Activated CD8-positive, alpha-beta memory T cell treated with anti-CD3 and anti-CD28 coated beads for 48 hours (primary cell): ENCODE measurements at places on chromosomes 5 and 9.
A peak's percentile ranks its signal among the peaks of the same experiment; 100 is the strongest.

DNA sequence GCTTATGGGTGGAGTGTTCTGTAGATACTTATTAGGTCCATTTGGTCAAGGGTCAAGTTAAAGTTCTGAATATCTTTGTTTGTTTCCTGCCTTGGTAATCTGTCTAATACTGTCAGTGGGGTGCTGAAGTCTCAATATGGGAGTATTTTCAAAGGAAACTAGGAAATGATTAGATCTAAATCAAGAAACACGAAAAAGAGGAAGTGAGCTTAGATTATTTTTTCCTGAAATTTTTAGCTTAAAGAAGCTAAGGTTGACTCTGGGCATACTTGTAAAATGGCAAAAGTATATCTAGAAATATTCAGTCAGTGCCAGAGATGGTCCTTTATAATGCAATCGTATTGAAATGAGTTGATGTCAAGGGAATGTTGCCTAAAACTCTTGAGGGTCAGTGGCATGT, 313.5 kb downstream of the ICE1 start:
- no peak for DNase-seq

GRCh38 chr9:132004323-132004722, 75.3 kb downstream of the MED27 start:
- no peak for DNase-seq

DNA sequence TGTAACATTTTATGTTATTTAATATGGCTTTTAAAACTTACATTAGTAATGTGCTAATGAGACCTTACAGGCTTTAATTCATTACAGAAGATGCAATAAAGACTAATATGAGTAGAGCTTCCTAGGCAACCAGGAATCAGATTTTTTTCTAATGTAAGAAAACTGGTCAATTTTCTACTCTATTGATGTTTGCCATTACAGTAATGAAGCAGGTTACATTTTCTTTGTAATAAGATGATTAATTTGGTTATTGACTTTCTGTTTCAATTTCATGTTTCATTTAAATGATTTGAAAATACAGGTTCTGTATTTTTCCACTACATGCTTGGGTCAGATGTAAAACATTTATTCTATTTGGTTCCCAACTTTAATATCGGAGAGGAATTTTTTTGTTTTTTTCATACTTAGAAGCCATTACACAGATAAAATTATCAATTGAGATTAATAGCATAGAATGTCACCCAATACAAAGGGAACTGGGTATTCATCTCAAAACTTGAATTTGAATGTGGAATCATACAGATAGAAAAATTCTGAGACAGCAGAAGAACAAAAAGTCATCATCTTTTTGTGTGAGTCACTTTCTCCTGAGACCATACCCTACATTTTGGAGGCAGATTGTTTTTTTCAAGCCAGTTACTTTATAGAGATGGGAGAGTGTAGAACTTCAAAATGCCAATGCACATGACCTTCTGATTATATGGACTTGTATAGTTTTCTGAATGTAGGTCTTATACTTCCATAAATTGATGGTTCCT, 133.6 kb upstream of the HMHB1 start:
- DNase-seq: no peak

DNA sequence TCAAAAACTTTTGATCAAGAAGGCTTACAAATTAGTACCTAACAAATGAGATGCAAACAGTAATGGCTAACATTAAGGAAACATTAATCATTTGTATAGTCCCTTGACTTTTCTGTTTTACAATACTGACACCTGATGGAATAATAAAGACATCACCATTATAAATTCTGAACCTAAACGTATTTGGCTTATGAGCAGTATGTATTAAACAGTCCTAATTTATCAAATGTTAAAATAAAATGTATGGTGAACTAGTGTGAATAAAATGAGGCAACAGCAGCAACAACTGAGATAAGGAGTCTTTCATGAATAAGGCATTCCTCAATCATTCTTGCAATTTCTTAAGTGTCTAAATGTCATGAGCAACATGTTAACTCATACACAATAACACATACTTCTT, 6.0 kb downstream of the PUM3 start:
- DNase-seq: no peak

DNA sequence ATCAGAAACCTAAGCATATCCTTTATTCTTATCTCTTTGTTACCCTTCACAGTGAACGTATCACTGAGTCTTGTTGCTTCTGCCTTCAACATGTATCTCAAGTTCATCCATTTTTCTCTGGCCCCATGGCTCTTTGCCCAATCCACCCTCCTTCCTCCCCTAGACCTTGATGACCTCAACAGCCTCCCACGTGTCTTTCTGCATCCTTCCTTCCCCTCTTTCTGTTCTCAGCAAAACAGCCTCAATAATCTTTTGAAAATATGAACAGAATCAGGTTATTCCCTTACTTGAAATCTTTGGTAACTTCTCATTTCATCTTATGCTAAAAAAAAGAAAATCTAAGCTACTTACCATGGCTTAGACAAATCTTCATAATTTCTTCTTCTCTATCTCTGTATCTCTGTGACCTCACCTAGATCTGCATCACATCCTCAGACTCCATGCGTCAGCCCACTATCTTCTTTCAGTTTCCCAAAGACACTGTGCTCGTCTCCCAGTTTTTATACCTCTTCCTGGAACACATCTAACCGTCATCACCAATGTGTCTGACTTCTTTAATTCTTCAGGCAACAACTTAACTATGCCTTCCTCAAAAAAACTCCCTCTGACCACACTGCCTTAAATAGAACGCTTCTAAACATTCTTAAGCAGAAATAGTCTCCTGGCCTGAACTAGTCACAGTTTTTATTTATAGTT, 208.0 kb downstream of the PARP8 start:
- DNase-seq: no peak

DNA sequence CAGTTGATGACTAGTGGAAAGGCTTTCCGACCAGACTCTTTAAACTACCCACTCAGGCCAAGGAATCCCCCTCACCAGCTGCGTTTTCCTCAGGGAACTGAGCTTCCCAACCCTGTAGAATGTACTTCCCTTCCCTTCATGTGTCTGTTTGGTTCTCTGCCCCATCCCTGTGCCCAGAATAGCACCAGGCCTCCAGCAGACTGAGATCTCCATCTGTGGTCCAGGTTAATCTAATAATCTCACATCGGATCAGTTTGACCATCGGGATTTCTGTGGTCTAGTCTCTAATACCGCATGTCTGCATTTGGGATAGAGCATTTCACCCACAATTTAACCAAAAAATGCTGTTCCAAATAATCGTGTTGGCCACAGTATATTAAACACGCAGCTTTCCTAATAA, 237.2 kb downstream of the ROR2 start:
- no peak for DNase-seq

DNA sequence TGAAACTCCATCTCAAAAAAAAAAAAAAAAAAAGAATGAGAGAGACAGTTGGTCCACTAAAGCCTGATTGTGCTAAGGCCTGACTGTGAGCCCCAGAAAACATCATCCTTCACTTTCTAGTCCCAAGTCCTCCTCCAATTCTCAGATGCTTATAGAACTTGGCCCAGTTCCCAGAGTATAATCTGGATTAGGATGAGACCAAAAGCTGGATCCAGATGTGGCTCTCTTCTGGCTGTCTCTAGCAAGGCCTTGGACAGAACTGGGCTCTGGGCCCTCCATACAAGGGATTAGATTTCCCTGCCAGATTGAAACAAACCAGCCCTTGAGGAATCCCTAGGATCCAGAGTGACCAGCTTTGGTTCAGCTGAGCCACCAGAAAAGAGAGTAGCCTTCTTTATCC, 98.4 kb upstream of the ZNF366 start:
- DNase-seq: no peak

DNA sequence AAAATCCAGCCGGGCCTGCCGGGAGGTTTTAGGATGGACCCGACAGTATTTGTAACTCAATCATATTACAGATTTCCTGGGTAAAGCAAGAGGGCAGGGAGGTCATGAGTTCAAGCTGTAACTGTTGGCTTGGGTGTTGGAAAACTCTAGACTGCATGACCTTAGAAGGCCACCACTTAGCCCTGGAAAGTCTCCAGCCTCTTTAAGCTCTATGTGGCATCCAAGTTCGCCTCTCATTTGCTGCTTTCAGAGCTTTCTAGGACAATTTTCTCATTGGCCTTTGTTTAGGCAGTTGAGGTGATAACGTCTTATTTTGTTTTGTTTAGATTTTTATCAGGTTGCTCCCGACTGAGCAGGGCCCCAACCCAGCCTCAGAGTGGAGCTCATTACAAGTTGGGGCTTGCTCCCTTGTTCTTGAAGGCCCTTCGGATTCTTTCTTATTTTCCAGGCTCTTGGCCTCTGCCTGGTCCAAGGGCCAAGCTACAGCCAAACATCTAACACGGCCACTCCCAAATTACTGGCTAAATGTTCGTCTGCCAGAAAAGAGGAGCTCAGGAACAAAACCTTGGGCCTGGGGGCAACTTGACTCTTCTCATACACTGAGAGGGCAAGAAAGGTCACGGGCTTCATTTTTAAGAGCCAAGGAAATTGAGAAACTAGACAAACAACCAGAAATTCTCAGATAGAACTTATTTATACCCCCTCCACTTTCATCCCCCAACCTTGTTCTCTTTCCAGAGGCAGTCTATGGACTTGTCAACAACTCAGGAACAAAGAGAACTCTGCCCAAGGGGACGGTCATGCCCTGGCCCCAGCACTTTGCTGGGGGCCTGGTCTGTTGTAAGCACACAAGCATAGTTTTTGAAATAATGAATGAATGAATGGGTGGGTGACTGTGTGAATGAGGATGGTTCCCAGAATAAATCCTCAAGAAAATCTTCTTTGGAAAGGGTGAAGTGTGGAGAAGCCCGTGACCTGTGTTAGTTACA, 526.9 kb downstream of the BNC2 start:
- DNase-seq: no peak

DNA sequence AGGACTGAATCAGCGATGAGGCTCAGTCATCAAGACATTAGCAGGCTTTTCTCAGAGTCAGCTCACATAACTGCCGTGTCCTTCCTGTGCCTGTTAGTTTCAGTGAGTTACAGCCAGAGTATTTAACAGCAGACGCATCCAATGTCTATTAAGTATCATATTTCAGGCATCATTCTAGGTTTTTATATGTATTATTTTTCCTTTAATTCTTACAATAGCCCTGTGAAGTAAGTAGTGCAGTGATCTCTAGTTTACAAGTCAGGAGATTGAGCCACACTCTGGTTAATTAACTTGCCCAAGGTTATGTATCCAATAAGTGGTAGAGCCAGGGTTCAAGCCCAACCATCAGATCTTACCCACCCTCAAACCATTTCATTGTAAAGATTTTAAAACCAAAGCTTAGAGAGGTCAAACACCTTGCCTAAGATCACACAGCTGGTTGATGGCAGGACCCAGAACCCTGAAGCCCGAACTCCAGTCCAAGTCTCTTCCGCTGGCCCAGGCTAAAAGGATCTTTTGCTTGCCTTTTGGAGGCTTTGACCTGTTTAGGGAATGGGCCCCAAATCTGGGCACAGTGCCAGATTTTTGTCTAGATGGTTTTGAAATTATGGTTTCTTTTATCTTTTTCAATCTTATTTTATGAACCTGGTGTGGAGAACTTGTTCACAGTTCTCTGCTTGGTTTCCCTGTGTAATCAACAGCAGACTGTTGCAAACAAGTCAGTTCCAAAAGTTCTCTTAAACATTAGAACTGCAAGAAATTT, 261.2 kb upstream of the CLINT1 start:
- no peak for DNase-seq

DNA sequence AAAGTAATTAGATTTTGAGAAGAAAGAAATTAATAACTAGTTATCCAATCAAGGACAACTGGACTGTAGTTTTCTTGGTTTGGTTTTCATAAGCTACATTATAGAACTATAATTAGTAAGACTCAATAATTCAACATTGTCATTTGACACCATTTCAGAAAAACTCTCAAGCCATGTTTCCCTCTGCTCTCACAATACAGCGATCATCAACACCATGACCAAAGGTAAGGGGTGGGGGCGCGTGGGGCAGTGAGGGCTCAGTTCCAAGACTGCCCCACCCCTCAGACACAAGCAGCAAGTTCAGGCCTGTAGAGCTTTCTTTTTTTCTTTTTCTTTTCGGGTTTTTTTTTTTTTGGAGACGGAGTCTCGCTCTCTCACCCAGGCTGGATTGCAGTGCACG, 6.4 kb downstream of the CMBL start:
- no peak for DNase-seq

GRCh38 chr5:100654895-100655294, 119.7 kb downstream of the FAM174A start:
- DNase-seq: no peak

DNA sequence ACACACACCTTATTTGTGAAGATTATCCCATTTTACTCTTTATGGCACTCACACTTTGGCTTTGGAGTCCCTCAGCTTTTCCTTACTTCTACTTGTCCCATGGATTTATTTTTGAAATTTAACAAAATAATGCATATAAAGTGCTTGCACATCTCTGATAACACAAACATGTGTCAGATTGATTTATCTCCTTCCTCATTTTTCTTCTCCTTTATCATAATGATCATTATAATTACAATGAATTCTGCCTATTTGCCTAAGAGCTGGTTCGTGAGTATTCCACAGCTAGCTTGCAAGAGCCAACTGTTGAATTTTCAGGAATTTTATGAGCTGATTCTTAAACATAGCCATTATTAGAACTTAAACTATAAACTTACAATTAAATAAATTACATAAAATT, 347.7 kb downstream of the CHSY3 start:
- DNase-seq: no peak

- no peak for DNase-seq
Observed at GRCh38 chr9:77820293-77820954, 172.3 kb upstream of the GNA14 start.

DNA sequence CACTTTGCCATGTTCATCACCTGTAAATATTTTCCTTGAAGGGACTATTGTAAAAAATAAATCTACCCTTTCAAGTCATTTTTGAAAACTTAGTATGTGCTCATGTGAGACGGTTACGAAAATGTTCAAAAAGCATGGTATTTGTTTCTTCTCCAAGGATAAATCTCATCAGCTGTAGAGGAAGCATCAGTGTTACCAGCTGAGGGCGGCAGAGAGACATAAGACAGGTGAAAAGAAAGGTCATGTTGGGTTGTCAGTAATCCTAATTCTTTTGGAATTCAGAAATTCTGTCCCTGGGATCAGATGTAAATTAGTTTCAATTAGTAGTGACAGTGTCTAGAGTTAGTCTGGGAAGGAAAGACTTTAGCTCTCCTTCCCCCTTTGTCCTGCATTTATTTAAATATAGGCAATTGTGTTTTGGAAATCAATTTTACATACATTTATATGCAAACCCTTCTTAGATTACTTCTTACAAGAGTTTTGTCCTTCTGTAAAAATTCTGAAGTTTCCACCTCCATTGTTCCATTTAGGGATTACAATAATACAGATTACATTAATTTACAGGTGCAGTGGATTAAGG, 791.9 kb upstream of the CDH6 start:
- DNase-seq: no peak

DNA sequence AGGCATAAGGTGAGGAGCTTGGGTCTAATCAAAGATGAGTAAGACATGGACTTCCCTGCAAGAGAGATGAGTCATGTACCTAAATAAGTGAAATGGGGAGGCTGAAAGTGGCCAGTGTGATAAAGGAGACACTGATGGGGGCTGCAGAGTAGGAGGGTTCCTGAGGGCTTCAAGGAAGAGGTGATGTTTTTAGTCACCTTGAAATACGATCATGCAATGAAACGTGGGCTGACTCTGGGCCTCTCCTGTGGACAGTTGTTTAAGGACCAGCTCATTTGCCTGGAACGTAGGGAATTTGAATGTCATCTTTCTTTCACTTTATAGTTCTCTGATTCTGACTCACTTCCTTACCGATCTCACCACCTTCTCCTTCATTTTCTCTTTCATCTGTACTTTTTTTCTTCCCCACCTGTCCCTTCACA, 49.6 kb upstream of the CPLX2 start:
- DNase-seq: peak; percentile 6

- no peak for DNase-seq
Observed at GRCh38 chr9:86075132-86076109, 23.9 kb downstream of the GOLM1 start.
